ENCODE measurements at places on chromosomes 11 and 22. TPM values are rescaled to one million over a fixed set of nuclear protein-coding genes. Genes with fewer than 3 reads are reported as not detected.

The MIOX gene
- total RNA-seq = 0.50 TPM

The SPI1 gene
- 1.2 TPM for total RNA-seq

The OR51B4 gene
- total RNA-seq = not detected

The CASP1 gene
- total RNA-seq = 2.0 TPM

GRCh38 chr22:46390652-46391301 is 55.3 kb downstream of the TRMU start:
- H3K27ac ChIP-seq = peak overlapping the region; percentile 48
- H3K4me1 ChIP-seq = no peaks in the 10 kb centered on the region
- peak; percentile 81 for DNase-seq

GRCh38 chr11:64358907-64359711 is at the start of gene RPS6KA4:
Gene RPS6KA4 (plus strand): TSS chr11:64359162. CDS start chr11:64359236, 74 bp downstream.
- H3K27ac ChIP-seq = peak within 1 kb of the TSS; percentile 43
- peak within 1 kb of the TSS; percentile 79 for H3K4me3 ChIP-seq
- H3K27me3 ChIP-seq = no peaks in the 10 kb centered on the region
- peaks cover 8% of the 10 kb centered on the region for H3K4me1 ChIP-seq
- peak; percentile 75 for DNase-seq

DNA sequence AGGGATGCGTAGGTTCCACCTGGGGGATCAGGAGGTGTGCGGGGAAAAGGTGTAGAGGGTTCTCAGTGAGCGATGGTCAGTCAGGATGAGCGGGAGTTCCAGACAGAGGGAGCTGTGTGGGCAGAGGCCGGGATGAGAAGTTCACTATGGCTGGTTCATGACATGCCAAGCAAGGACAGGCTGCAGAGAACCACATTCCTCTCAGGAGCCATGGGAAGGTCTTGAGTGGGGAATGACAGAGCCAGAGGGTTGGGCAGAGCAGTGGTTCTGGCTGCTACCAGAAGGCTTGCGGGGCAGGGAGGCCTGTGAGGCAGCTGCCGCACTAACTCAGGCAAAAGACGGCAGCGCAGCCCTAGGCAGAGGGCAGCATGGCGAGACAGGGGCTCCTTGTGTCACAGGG is 66.1 kb downstream of the SCUBE1 start:
- no peaks in the 10 kb centered on the region for H3K27me3 ChIP-seq
- no peaks in the 10 kb centered on the region for H3K36me3 ChIP-seq
- no peak overlapping the region for H3K27ac ChIP-seq
- no peaks in the 10 kb centered on the region for H3K4me1 ChIP-seq
- DNase-seq = no peak

GRCh38 chr22:16917144-16918003 is 90.6 kb downstream of the GAB4 start:
- no peak overlapping the region for H3K27ac ChIP-seq
- no peaks in the 10 kb centered on the region for H3K36me3 ChIP-seq
- H3K4me1 ChIP-seq = no peaks in the 10 kb centered on the region
- no peak overlapping the region for H3K4me3 ChIP-seq

DNA sequence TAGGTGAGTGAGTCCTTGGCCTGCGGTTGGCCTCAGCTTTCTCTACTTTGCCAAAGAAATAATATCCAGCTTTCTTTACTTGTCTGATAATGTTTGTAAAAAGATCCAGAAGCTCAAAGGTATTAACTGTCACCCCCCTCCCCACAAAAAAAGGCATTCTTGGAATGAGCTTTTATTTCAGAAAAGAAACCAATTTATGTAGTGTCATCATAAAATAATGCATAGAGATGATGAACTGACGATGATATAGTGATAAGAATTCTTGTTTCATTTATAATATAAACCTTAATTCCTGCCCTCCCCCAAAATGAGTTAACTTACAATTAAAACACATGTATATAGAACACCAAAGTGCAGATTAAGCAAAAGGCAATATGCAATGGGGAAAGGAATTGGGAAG is 191.4 kb downstream of the LARGE1 start:
- DNase-seq = no peak
- H3K4me1 ChIP-seq = no peaks in the 10 kb centered on the region
- no peak overlapping the region for H3K4me3 ChIP-seq
- H3K27me3 ChIP-seq = no peaks in the 10 kb centered on the region
- no peak overlapping the region for H3K27ac ChIP-seq

GRCh38 chr11:14499178-14499559 is 442 bp downstream of the COPB1 start:
- no peaks in the 10 kb centered on the region for H3K27me3 ChIP-seq
- peaks cover 4% of the 10 kb centered on the region for H3K36me3 ChIP-seq
- H3K4me3 ChIP-seq = peak overlapping the region; percentile 63

- no peak overlapping the region for H3K4me3 ChIP-seq
- no peaks in the 10 kb centered on the region for H3K27me3 ChIP-seq
- no peak overlapping the region for H3K27ac ChIP-seq
- no peaks in the 10 kb centered on the region for H3K36me3 ChIP-seq
These were observed 91.6 kb downstream of the ATXN10 start for GRCh38 chr22:45763236-45763624.

GRCh38 chr11:45104790-45105084 is 41.7 kb upstream of the PRDM11 start:
- no peak for DNase-seq
- H3K4me1 ChIP-seq = no peaks in the 10 kb centered on the region
- H3K27ac ChIP-seq = no peak overlapping the region
- H3K4me3 ChIP-seq = no peak overlapping the region
- H3K27me3 ChIP-seq = no peaks in the 10 kb centered on the region

DNA sequence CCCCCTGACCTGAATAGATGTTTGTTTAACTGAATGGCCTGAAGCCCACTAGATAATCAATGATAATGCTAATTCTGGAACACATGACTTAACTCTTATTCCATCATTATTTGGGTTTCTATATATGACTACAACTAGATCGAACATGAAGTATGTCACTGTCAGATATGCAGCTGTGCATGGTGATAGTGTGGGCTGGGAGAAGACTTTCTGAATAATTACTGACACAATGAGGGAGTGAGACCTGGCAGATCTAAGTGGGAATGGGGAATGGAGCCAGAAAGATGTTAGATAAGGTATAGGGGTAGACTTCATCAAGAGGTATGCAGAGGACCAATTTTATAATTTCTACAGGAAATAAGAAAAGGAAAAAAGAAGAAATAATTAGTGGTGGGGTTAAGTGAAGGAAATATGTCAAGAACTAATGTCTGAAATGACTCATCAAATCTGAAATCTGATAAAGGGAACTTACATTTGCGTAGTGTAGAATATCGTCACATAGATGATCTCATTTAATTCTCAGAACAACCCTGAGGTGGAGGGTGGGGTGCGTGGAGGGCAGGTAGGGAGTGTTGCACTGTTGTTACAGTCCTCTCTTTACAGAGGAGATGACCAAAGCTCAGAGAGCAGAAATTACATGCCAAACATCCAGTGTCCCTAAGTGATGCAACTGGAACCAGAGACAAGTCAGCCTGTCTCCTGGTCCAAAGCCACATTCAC is 68.2 kb upstream of the EED start:
- no peaks in the 10 kb centered on the region for H3K27me3 ChIP-seq
- no peaks in the 10 kb centered on the region for H3K36me3 ChIP-seq
- no peak overlapping the region for H3K27ac ChIP-seq
- no peak overlapping the region for H3K4me3 ChIP-seq
- no peak for DNase-seq
- H3K4me1 ChIP-seq = no peaks in the 10 kb centered on the region

- DNase-seq = no peak
- H3K27me3 ChIP-seq = no peaks in the 10 kb centered on the region
- no peaks in the 10 kb centered on the region for H3K36me3 ChIP-seq
These were observed 16.0 kb downstream of the MAML2 start for GRCh38 chr11:96326959-96327358.
